Ureter (tissue), 1 donor: ENCODE measurements at places on chromosomes 4 and X. TPM values are rescaled to one million over a fixed set of nuclear protein-coding genes. Genes with fewer than 3 reads are reported as not detected.

DNA sequence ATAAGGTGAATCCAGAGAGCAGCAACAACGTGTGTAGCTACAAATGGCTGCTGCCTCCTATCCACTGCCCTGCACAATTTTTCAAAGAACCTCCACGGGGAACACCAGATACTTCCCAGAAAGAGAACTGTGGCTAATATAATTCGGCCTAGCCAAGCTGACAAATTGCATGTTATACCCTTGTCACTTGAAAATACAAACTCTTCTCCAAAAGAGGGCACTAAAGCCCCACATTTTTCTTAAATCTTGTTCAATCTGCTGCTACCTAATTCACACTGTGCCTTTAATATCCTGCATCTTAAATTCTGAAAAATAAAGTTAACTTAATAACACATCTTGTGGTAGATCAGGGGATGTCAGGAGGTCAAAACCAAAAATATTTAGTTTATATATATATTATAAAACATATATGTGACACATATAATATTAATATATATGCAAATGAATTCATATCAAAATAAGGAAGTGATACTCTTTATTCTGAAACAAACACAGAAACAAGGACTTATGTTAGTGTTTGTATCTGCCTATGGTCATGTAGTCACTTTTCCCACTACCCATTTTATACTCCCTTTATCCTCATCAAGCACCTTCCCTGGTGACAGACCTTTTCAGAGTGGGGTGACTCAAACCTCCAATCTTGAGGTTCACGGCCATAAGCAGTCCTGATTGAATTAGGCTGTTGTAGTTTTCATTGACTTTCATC, 24.1 kb downstream of the CT45A1 start:
- DNase-seq: no peak

GPRASP3 gene
- total RNA-seq: 6.5 TPM

TMLHE gene
- total RNA-seq: 27.2 TPM

DNA sequence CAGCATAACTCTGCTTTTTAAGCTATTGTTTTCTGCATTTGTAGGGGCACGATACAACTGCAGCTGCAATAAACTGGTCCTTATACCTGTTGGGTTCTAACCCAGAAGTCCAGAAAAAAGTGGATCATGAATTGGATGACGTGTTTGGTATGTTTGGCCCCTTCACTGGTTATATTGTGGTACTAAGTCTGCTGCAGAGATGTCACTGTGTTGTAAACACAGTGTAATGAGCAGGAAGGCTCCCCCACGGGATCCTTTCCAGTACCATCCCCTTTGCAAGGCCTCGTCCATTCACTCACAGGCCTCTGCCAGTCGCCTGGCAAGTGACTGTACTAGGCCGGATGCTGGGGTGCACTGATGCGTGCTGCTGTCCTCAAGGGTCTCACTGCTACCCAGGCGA, 13.8 kb downstream of the CYP4V2 start:
- DNase-seq: no peak
